ENCODE measurements at places on chromosomes 2 and 18.

- DNase-seq: no peak
These were observed 55.7 kb downstream of the DNMT3A start for GRCh38 chr2:25286025-25286400.

GRCh38 chr18:33440060-33441043 lies at the start of gene CCDC178:
Gene CCDC178 (minus strand): TSS chr18:33440721. CDS start chr18:33412088, 28,633 bp downstream.
- no peak for DNase-seq

- no peak for DNase-seq
These were observed 51.0 kb downstream of the ANKRD44 start for GRCh38 chr2:197259470-197259999.

- DNase-seq: no peak
These were observed 1.1 kb upstream of the PREB start for GRCh38 chr2:27135478-27135955.

- no peak for DNase-seq
These were observed at the start of gene ERFE for GRCh38 chr2:238158509-238159070. Gene ERFE (plus strand): TSS chr2:238158970. CDS start chr2:238159008, 38 bp downstream.

DNA sequence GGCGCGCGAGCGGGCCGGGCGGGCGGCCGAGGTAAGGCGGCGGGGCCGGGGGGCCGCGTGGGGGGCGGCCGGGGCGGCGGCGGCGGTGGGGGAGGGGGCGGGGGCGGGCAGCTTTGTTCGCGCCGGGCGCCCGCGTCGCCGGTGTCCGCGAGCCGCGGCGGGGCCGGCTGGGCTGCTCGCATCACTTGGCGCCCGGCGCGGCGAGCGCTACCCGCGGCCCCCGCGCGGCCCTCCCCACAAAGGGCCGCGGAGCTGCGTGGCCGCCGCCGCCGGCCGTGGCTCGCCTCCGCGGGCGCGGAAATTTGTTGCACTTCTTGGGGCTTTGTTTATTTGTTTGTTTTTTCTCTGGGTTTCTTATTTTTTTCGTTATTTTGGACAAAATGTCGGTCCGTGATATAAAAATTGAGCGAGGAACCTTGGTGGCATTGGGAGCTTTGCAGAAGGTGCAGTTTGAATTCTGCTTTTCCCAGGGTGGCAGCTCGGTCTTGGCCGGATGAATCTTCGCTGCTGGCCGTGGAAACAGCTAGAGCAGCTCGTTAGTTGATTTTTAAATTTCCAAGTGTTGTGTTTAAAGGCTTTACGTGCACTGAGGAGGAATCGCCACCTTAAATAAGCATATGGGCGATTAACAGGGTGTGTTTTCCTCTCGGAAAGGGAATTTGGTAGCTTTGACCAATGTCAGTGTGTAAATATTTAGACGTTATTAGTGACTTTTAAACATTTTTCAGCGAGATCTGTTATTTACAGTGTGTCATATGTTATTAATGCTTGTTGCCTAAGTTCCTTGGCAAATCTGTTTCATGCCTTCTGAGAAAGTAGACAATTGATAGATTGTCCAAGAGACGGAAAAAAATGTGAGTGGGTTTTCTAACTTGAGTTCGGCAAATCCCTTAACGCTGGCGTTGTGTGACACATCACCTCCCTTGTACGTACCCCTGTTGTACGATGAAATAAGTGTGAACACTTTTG lies 822 bp downstream of the UBE2E3 start:
- no peak for DNase-seq

GRCh38 chr2:58156780-58157179 lies 84.3 kb downstream of the FANCL start:
- no peak for DNase-seq

GRCh38 chr2:27263287-27264252 lies 723 bp upstream of the SLC30A3 start:
- DNase-seq: no peak

- no peak for DNase-seq
These were observed 32.8 kb downstream of the ITPRID2 start for GRCh38 chr2:181924336-181924735.

DNA sequence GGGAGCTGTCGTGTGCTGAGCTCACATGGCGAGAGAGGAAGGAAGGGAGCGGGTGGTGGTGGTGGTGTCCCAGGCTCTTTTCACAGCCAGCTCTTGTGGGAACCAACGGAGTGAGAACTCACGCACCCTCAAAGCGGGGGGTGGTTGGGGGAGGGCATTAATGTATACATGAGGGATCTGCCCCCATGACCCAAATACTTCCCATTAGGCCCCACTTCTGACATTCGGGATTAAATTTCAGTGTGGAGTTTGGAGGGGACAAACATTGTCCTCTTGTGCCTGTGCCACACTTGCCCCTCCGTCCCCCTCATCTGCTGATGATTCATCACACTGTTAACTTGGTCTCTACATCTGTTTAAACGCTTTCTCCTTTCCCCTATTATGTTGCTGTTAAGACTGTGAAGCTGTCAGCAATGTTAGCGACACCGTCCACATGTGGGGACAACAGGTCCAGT lies 22.5 kb downstream of the INPP4A start:
- DNase-seq: no peak

DNA sequence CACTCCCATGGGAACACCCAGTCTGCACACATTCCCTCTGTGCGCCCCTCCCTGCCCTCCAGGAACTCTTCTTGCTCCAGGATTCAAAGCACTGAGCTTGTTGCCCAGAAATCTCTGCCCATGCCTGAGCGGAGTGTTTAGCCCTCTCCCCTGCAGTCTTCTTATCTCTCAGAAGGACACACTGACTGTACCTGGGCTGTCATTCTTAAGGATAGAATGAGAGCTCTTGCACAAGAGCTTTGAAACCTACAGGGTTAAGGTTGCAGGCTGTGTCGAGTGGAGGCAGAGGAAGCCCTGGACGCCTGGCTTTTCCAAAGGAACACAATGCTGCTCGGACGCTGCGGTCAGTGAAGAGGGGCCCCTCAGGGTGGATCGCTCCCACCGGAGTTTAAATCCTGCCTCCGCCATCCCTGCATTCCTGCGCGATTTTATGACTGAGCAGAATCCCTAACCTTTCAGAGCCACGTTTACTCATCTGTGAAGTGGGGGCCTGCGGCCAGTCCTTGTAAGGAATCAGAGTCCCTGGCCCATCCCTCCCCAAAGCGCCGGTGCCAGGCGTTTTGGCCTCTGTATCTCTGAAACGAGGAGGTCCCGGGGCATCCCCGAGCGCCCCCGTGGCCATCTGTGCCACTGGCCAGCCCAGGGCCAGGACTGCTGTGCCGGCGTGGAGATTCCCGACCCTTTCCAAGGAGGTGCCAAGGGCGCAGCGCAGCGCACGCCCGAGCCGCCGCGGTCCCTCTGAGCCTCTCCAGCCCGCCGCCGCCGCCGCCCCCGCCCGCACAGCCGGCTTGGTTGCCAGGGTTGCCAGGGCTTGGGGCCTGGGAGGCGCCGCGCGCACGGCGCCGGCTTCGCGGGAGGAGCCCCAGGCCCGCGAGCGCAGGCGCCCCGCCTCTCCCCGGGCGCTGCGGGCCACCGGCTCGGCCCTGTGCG lies 58.9 kb downstream of the FAM168B start:
- DNase-seq: no peak

DNA sequence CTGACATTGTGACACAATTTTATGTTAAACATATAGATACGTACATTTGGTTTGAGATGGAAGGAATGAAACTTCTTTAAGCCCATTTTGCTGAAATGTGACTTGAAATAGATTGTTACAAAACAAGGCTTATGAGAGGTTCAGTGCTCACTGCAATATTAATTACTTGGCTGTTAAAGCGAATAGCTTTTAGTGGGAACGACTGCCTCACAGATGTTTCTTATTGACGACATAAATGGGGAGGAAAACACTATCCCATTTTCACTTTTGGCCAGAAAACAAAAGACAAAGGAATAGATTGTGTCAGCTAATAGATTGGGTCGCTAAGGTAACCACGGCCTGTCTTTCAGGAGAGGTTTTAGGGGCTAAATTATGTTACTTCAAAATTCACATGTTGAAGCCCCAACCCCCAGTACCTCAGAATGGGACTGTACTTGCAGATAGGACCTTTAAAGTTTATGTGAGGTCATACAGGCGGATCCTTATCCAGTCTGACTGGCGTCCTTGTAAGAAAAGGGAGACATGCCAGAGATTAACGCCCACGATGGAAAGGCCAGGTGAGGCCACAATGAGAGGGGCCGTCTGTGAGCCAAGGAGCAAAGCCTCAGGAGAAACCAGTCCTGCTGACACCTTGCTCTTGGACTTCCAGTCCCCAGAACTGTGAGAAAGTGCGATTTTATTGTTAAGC lies 10.8 kb downstream of the INPP1 start:
- no peak for DNase-seq

DNA sequence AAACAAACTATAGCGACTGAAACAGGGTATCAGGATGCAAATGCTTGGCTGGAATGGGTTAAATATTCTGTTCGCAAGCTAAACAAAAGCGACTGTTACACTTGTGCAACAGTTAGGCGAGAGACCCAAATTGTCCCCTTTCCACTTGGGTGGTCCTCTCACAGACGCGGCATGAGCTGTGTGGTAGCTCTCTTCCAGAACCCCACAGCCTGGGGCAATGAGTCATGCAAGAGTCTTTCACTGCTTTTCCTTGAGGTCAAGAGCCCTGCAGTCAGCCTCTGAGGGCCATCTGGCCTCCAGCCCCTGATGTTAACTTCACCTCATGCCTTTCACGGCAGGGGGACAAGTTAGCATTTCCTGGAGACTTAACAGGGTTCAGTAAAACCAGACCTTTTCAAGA lies 25.7 kb downstream of the SULT1C4 start:
- no peak for DNase-seq

GRCh38 chr18:41790687-41791086 lies 164.3 kb upstream of the PIK3C3 start:
- DNase-seq: no peak

GRCh38 chr18:24466771-24467170 lies 6.3 kb downstream of the HRH4 start:
- DNase-seq: no peak

DNA sequence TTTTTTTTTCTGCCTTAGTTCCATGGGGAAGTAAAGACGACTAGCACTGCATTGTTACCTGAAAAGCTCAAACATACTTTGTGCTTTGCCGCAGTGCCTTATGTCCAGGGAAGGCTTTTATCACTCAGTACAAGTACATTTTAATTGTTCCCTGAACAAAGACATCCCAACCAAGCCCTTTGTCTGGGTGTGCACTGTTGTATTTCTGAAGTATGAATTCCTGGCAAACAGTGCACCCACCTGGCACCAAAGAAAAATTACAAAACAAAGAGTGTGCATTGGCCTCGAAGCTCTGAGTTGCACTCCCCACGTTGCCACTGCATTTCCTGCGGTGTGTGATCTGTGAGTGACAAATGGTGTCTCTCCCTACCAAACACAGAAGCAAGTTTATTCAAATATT lies 858.5 kb upstream of the PIK3C3 start:
- DNase-seq: no peak

DNA sequence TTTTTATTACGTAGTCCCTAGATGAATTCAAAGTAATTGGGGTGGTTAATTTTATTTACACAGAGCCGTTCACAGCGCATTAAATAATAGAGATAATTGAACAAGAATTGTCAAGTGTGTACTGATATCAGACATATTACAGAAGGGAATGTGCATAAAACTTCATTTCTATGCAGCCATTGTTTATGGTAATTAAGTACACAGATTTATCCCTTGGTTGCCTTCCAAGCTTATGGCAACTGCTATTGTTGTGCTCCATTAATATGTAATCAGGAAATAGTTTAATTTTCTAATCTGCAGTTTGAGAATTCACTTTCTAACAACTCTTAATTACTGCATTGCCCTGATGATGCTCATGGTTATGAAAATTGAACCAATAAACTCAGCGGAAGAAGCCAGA lies 47.3 kb upstream of the OTX1 start:
- no peak for DNase-seq

- DNase-seq: no peak
These were observed 12.3 kb upstream of the PTMA start for GRCh38 chr2:231696004-231696367.

GRCh38 chr2:236012155-236012554 lies 156.0 kb downstream of the GBX2 start:
- no peak for DNase-seq

DNA sequence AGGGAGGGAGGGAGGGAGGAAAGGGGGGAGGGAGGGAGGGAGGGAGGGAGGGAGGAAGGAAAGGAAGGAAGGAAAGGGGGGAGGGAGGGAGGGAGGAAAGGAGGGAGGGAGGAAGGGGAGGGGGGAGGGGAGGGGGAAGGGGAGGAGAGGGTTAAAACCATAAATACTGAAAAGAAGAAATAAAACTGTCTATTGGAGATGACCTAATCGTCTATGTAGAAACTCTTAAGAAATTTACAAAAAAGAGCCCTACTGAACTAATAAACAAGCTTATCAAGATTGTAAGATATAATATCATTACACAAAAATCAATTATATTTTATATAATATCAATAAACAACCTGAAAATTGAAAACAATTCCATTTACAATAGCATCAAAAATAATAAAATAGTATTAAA lies 32.3 kb upstream of the CTDP1 start:
- DNase-seq: no peak

- DNase-seq: no peak
These were observed 1.1 kb upstream of the HOXD8 start for GRCh38 chr2:176128172-176128981.

DNA sequence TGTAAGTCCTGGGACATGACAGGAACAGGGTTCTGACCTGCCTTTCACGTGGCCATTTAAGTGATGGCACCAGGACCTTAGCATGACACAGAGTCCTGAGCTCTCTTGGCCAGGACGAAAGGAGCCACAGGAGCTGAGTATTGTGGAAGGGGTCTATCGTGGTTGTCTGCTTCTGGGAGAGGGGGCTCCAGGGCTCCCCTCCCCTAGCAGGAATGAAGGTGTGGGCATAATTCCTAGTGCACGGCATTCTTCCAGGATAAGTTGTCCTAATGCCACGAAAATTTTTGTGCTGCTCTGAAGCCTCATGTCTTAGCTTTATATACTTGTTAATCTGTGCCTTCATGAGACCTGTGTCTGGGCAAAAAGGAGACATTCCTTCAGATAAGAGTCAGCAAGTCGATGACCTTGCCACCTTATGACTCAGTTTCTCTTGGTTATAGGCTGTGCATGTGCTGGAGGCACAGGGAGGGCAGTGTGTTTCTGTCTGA lies 17.1 kb downstream of the GATA6 start:
- DNase-seq: no peak

GRCh38 chr2:70718241-70718640 lies 49.8 kb downstream of the ADD2 start:
- no peak for DNase-seq

DNA sequence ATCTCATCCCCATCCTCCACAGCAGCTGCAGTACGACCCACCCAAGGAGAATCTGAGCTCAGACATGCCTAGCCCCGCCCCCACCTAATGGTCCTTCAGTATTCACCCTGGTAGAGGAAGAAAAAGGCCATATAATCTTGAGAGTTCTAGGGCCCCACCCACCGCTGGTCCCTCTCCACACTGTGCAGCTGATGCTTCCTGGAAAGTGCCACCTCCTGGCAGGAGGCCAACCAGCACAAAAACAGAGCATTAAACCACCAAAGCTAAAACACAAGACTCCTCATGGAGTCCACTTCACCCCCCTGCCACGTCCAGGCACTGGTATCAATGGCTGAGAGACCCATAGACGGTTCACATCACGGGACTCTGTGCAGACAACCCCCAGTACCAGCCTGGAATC lies 40.7 kb downstream of the MC4R start:
- DNase-seq: no peak

GRCh38 chr18:54109131-54109683 lies 115.3 kb downstream of the MBD2 start:
- no peak for DNase-seq

Data from stimulated activated naive B cell treated with anti-CD40 and anti-IgM and Interleukin-4, amounts not matched to agents 10 μg/mL and 1 μg/mL and 100 μg/mL, for 72 hours (primary cell).